ENCODE measurements at places on chromosomes 7 and 10.
A peak's percentile ranks its signal among the peaks of the same experiment; 100 is the strongest.

DNA sequence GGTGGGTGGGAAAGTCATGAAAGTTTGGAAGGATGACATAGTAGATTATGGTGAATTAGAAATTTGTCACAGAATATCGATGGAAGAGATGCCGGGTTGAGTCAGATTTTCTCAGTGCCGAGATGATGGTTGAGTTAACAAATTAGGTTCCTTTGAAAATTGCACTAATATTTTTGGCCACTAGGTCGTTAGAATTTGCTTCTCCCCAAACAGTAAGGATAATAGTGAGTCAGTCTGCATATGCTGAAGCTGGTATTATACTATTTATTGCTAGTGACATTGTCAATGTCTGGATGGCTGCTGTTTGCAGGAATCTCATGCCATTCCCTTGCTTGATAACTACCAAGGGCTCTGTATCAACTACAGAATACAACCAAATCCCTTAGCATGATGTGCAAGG lies 37.7 kb upstream of the MINDY3 start:
- DNase-seq: no peak

DNA sequence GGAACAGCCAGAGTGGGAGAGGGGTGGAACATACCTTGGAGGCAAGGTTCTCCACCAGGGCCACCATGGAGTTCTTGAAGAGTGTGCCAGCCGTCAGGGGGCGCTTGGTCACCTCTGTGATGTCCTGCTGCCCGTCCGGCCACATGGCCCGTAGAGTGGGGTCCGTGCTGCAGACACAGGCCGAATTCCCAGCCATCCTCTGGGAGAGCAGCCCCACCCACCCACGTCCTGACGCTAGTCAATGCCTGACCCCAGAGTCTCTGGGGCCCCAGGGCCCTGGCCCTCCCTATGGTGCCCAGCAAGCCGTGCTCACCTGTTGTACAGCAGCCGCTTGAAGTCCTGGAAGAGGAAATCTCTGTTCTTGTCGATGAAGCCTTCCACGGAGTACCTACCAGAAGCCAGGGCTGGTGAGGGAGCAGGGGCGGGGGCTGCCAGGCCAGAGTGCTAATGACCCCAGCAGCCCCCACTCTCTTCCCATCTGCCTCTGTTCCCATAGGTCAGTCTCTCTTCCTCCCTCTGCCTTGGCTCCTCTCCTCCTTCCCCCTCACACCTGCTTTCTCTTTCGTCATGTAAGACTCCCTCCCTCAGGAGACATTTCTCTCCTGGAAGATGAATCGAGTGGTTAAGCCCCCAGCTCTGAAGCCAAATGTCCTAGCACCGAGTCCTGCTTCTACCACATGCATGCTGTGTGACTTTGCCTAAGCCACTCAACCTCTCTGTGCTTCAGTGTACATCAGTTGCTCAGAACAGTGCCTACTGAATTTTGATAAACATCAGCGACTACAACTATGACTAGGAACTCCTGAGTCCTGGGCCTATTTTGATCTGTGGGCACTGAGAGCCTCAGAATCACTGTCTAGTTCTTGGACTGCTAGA lies 11.0 kb downstream of the MYO1G start:
- DNase-seq: no peak

DNA sequence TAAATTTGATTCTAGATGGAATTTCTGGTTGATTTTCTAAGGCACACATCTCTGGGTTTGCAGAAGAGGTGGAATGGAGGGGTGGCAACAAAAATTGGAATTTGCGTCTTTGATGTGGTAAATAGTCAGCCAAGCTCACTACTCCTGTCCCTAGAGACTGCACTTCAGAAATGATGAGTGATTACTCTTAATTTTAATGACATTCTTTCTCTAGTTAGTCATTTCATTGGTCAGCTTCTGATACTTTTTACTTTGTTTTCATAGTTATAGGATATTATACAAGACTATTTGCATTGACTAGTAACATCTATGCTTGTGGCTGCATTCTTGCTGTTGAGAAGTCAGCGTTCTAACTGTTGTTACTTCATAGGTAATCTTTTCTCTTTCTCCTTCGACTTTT lies 658.3 kb downstream of the SUGCT start:
- DNase-seq: no peak

GRCh38 chr10:43227911-43228782 lies 38.7 kb downstream of the RASGEF1A start:
- no peak for DNase-seq

- DNase-seq: no peak
These were observed 104.8 kb downstream of the EMX2 start for GRCh38 chr10:117647306-117647705.

- DNase-seq: no peak
These were observed 35.8 kb downstream of the HECW1 start for GRCh38 chr7:43148161-43148731.

DNA sequence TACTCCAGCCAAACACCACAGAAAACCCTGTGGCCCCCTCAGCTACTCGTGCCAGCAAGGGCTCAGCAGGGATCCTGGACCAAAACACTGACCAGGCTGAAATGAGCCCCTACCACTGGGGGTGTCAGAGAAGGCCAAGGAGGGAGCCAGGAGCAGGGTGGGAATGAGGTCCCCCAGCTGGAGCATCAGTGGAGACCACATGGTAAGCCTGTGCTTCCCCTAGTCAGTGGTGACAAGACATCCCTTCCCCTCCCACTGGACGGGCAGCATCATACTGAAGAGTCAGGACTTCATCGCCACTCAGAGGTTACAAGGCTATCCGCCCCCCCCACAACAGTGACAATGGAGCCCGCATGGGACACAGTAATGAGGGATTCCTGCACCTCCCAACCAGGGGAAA lies 99.6 kb downstream of the LHPP start:
- no peak for DNase-seq

DNA sequence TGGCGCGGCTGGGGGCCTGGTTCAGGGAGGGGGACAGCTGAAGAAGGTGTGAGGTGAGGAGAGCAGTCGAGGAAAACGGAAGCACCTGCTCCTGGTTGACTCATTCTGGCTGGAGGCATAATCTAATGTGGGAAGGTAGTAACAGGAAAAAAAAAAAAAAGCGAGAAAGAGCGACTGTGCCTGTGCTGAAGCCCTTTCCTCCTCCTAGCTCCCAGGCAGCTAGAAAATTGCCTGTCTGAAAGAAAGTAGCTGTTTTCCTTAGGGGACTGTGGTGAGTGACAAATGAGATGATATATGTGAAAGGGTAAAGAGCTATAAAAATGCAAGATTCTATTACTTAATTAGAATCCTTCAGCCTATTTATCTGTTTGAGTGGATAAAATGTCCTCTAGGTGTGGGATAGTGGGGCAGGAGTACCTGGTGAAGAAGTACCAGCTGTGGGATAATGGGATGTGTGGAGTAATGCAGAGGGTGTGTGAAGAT lies 4.9 kb upstream of the MEST start:
- DNase-seq: peak; percentile 10

DNA sequence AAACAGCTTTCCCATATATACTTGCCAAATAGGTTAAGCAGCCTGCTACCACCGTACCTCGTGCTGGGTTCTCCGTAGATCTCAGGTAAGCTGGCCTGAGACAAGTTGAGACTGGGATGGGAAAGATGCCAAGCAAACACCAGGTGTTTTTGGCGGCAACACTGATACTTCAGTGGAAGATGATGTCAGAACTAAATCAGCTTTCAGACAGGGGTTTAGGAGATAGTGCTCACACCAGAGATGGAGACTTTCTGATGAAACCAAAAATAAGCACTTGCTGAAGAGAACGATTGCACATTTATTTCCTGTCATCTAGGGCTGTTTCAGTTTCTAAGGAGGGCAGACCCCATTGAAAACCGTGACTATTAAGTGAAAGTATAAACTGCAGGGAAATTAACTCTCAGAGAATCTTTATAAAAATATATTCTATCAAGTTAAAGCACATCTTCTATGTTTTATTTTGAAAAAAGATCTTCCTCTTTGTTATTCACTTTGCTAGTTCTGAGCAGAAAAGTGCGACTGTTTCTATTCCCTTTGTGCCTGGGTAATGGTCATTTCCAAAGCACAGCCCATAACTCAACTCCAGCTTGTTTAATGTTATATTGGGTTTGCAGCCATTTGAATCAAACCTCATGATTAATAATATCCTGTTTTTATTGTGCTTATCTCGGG lies 149.9 kb downstream of the CPED1 start:
- DNase-seq: peak; percentile 1

DNA sequence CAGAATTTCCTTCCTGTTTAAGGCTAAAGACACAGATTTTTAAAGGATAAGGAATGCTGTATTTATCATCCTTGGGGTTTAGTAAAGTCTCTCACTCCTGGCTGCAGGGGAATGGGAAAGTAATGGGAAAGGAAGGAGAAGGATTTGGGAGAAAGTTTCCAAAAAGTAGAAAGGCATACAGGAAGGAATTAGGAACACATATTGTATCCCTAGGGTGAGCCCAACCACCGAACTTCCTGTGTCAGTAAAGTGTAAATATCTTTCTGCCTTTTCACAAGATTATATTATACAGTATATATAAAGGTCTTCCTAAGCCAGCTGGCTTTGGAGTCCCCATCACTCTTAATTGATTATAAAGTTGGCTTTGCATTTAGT lies 12.0 kb upstream of the UBE2D1 start:
- DNase-seq: no peak

- no peak for DNase-seq
These were observed 574 bp downstream of the MARCHF5 start for GRCh38 chr10:92291616-92291865.

- no peak for DNase-seq
These were observed 114.7 kb downstream of the CUX1 start for GRCh38 chr7:101932083-101932482.

GRCh38 chr7:150368884-150369747 lies 494 bp downstream of the REPIN1 start:
- DNase-seq: no peak

DNA sequence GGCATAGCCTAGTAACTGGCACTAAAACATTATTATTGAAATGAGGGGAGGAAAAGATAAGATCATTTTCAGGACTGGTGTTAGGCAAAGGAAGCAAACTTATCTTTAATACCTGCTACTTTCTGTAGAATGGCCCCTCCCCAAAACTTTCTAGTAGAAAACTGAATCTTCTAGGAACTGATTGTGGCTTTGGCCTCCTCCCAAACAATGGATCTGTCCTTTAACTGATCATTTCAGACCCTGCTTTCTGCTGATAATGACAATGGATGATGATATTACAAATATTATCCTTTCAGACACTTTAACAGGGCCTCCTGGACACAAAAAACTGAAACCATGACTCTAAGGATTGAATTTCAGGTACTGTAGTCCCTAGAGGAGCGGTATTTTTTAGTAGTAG lies 55.1 kb downstream of the EZH2 start:
- no peak for DNase-seq

GRCh38 chr7:133959505-133959904 lies 167.6 kb upstream of the LRGUK start:
- no peak for DNase-seq

- DNase-seq: no peak
These were observed 8.3 kb downstream of the CSTF2T start for GRCh38 chr10:51691135-51691534.

GRCh38 chr7:916291-916941 lies 38.1 kb downstream of the ADAP1 start:
- no peak for DNase-seq

DNA sequence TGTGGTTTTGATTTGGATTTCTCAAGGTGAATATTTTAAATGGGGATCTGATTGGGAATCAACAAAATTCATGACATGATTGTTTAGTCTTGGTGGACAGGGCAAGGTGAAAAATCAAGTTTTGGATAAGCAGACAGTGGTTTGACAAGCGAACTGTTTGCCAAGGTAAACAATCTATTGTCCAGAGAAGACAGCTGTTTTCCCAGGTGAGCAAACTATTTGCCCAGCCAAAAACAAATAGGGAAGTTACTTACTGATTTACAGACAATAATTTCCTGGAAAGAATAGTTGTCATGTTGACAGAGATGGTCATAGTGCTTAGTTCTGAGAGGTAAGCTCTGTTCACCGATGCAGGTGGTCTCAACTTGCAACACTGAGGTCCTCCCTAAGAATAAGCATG lies 94.0 kb upstream of the STEAP1B start:
- no peak for DNase-seq

- no peak for DNase-seq
These were observed 147.1 kb downstream of the BUB3 start for GRCh38 chr10:123301077-123301857.

DNA sequence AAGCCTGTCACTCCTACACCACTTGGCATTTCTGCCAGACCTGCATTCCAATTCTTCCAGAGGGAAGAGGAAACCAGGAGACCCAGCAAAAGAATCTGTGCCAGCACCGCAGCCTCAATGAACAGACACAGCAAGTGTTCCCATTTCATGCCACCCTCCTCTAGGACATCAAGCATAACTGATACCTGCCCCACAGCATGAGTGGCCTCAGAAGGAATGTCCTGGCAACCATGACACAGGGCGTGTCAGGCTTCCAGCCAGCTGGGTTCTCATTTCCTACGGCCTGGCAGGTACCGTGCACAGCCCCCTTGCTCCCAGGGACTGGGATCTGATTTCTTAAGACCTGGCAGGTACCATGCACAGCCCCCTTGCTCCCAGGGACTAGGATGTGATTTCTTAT lies 7.8 kb downstream of the MAD1L1 start:
- peak; percentile 16 for DNase-seq

DNA sequence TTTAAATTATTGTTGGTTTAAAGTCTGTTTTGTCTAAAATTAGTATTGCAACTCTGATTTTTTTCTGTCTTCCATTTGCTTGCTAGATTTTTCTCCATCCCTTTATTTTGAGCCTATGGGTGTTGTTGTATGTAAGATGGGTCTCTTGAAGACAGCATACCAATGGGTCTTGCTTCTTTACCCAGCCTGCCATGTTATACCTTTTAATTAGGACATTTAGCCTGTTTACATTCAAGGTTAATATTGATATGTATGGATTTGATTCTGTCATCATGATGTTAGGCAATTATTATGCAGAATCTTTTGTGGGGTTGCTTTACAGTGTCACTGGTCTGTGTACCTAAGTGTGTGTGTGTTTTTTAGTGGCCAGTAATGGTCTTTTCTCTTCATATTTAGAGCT lies 281.4 kb upstream of the CSTF2T start:
- no peak for DNase-seq

- DNase-seq: peak; percentile 3
These were observed 962 bp upstream of the SLC26A4 start for GRCh38 chr7:107659666-107660065.

GRCh38 chr10:92913973-92914372 lies 65.7 kb downstream of the EXOC6 start:
- DNase-seq: no peak

- no peak for DNase-seq
These were observed 155.6 kb upstream of the MKI67 start for GRCh38 chr10:128281861-128282260.

DNA sequence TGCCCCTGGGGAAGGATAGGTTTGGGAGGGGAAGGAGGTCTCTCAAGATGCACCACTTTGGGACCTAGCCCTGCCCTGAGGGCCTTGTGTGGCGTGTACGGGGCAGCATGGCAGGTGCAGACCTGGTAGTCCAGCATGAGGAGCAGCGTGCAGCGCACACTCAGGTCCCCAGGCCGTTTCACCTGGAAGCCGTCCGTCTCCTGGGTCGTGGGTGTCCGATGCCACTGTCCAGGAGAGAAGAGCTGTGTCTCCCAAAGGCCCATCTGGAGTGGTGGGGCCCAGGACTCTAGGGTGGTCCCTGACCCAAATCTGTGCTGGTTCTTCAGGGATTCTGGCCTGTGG lies 6.8 kb downstream of the SMARCD3 start:
- no peak for DNase-seq

- no peak for DNase-seq
These were observed 22.0 kb downstream of the VWA2 start for GRCh38 chr10:114261076-114261475.

Measured in epithelial cell of prostate (primary cell).